Renal cortical epithelial cell (primary cell): ENCODE measurements at places on chromosomes 12 and 14.
A peak's percentile ranks its signal among the peaks of the same experiment; 100 is the strongest.

- no peak for DNase-seq
Measured at GRCh38 chr12:78612190-78612589, 252.4 kb upstream of the SYT1 start.

- DNase-seq = peak; percentile 2
Measured at GRCh38 chr14:21771671-21772070, 98.1 kb upstream of the OR4E1 start.

- no peak for DNase-seq
Measured at GRCh38 chr12:28802706-28803438, 346.2 kb upstream of the FAR2 start.

- DNase-seq = no peak
Measured at GRCh38 chr12:10708862-10709261, 14.3 kb downstream of the YBX3 start.

- no peak for DNase-seq
Measured at GRCh38 chr14:64808449-64808848, 71.3 kb downstream of the SPTB start.

DNA sequence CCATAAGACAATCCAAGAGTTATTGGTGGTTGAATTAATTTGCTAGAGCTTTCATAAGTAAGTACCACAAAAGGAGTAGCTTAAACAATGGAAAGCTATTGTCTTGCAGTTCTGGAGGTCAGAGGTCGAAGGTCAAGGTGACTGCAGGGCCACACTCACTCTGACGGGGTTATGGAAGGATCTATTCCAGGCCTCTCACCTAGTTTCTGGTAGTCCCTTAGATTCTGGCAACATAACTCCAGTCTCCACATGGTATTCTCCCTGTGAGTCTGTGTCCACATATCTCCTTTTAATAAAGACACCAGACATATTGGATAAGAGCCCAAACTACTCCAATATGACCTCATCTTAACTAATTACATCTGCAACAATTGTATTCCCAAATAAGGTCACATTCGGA lies 273.4 kb downstream of the FOXN3 start:
- DNase-seq = no peak

GRCh38 chr14:106201376-106201775 lies 675.0 kb downstream of the TMEM121 start:
- no peak for DNase-seq
